ENCODE measurements at places on chromosomes 2 and 18.

GRCh38 chr2:130371723-130372054, 15.8 kb downstream of the PTPN18 start:
- no peak for DNase-seq

DNA sequence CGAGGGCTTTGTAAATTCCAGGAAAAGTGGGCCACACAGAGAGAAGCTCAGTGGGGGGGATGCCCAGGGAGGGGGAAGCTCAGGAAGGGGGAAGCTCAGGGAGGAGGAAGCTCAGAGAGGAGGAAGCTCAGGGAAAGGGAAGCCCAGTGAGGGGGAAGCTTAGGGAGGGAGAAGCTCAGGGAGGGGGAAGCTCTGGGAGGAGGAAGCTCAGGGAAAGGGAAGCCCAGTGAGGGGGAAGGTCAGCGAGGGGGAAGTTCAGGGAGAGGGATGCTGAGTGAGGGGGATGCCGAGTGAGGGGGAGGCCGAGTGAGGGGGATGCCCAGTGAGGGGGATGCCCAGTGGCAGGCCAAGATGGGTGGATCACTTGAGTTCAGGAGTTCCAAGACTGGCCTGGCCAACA, 821 bp upstream of the CHRNG start:
- no peak for DNase-seq

DNA sequence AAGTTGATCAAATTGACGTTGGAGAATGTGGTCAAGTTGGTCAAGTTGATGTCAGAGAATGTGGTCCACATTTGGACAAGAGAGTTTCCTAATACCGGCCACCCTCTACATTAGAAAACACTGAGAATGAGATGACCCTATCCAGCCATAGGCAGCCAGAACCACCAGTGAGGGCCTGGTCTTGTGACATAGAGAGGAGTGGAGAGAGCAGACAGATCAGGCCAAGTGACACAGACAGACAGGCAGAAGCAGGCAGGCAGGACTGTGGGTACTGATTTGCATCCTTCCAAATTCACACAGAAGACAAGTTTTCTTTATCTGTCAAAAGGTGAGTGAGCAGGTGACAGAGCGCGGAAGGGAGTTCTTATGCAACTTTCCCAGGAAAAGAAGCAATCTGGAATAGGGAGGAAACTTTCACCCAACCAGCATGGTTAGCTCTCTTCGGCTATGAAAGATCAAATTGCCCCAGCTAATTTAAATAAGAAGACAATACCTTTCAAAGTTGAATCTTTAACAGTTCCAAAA, 109.1 kb upstream of the PID1 start:
- no peak for DNase-seq

DNA sequence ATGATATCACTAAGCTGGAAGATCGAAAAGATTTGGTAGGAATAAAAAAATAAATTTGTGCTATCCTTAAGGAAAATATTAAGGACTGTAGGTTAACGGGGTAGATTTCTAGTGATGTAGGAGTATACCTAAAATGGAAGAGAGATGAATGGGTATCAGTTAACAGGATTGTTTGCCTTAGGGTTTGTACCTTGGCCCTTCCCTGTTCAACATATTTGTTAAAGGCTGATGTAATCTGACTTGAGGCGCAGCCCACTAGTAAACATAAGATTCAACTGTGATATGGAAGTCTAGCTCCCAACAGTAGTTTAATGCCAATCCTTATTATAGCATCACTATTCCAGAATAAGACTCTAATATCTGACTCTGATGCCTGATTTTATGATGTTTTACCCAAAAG, 685.2 kb downstream of the DCC start:
- no peak for DNase-seq

GRCh38 chr2:65716698-65717097, 284.3 kb upstream of the SPRED2 start:
- no peak for DNase-seq

All from CD4-positive, alpha-beta T cell (primary cell).